ENCODE measurements at places on chromosomes 13 and 19. TPM values are rescaled to one million over a fixed set of nuclear protein-coding genes. Genes with fewer than 3 reads are reported as not detected.

Gene CRX
- not detected for total RNA-seq

Gene AMER2
- 161 TPM for total RNA-seq

Gene TMEM145
- 47.1 TPM for total RNA-seq

Gene ZFP36
- 1.2 TPM for total RNA-seq

Gene KIR3DL1
- not detected for total RNA-seq

Gene LAIR1
- 1.1 TPM for total RNA-seq

Gene NPAS1
- 5.8 TPM for total RNA-seq

Gene RXFP2
- not detected for total RNA-seq

Gene AP1M2
- not detected for total RNA-seq

Gene KL
- total RNA-seq, result 2.8 TPM

Gene C19orf67
- total RNA-seq, result not detected

Gene FXYD1
- not detected for total RNA-seq

Gene XAB2
- 18.4 TPM for total RNA-seq

Gene LILRA5
- total RNA-seq, result 0.78 TPM

Gene ZNF324B
- total RNA-seq, result 18.2 TPM

Gene OR7D2
- total RNA-seq, result not detected

Gene ZNF578
- 28.4 TPM for total RNA-seq

Gene PSG1
- not detected for total RNA-seq

Gene SLC44A2
- total RNA-seq, result 25.9 TPM

Gene NOVA2
- total RNA-seq, result 9.4 TPM

Gene ANKLE1
- total RNA-seq, result 0.94 TPM

Gene KIR3DL2
- total RNA-seq, result not detected

Gene TEKTIP1
- total RNA-seq, result not detected

Gene PEPD
- total RNA-seq, result 21.5 TPM

Gene RNF225
- total RNA-seq, result not detected

Gene TRAPPC6A
- 2.2 TPM for total RNA-seq

Gene SULT2A1
- not detected for total RNA-seq

Gene ZNF333
- 43.4 TPM for total RNA-seq

All from occipital lobe (tissue), 3 donors.